ENCODE measurements at places on chromosomes 2 and 18. TPM values are rescaled to one million over a fixed set of nuclear protein-coding genes. Genes with fewer than 3 reads are reported as not detected.

The NEURL3 gene
- not detected for total RNA-seq

The LIMS1 gene
- 99.1 TPM for total RNA-seq

The HJURP gene
- 46.5 TPM for total RNA-seq

The SNED1 gene
- total RNA-seq: 7.5 TPM

The FBLN7 gene
- total RNA-seq: 2.4 TPM

The DSC2 gene
- under 0.01 TPM for total RNA-seq

The SPEG gene
- 60.6 TPM for total RNA-seq

The MATN3 gene
- 2.9 TPM for total RNA-seq

The NOSTRIN gene
- total RNA-seq: 0.11 TPM

The IFIH1 gene
- 5.7 TPM for total RNA-seq

The TDRD15 gene
- total RNA-seq: not detected

The GAREM2 gene
- 0.22 TPM for total RNA-seq

The AMER3 gene
- total RNA-seq: not detected

The ANKRD29 gene
- total RNA-seq: 2.3 TPM

The SLC16A14 gene
- total RNA-seq: 2.2 TPM

The SCYGR4 gene
- not detected for total RNA-seq

The DNAJC5G gene
- total RNA-seq: not detected

The MEP1B gene
- total RNA-seq: not detected

The LYPD6 gene
- 4.4 TPM for total RNA-seq

The ATP6V1B1 gene
- total RNA-seq: 0.62 TPM

The HOXD1 gene
- not detected for total RNA-seq

The CXCR4 gene
- 0.11 TPM for total RNA-seq

The ITGB6 gene
- total RNA-seq: not detected

The GPR55 gene
- total RNA-seq: not detected

The COLEC11 gene
- not detected for total RNA-seq

The LIMS3 gene
- total RNA-seq: 14.7 TPM

The CELF4 gene
- not detected for total RNA-seq

The ALPP gene
- total RNA-seq: not detected

The PARD3B gene
- 13.7 TPM for total RNA-seq

The SNORC gene
- total RNA-seq: 1.2 TPM

The ASXL3 gene
- total RNA-seq: 0.87 TPM

The CDH2 gene
- 107 TPM for total RNA-seq

Measured in uterine smooth muscle cell (primary cell).